ENCODE measurements at places on chromosomes 16 and 17.

DNA sequence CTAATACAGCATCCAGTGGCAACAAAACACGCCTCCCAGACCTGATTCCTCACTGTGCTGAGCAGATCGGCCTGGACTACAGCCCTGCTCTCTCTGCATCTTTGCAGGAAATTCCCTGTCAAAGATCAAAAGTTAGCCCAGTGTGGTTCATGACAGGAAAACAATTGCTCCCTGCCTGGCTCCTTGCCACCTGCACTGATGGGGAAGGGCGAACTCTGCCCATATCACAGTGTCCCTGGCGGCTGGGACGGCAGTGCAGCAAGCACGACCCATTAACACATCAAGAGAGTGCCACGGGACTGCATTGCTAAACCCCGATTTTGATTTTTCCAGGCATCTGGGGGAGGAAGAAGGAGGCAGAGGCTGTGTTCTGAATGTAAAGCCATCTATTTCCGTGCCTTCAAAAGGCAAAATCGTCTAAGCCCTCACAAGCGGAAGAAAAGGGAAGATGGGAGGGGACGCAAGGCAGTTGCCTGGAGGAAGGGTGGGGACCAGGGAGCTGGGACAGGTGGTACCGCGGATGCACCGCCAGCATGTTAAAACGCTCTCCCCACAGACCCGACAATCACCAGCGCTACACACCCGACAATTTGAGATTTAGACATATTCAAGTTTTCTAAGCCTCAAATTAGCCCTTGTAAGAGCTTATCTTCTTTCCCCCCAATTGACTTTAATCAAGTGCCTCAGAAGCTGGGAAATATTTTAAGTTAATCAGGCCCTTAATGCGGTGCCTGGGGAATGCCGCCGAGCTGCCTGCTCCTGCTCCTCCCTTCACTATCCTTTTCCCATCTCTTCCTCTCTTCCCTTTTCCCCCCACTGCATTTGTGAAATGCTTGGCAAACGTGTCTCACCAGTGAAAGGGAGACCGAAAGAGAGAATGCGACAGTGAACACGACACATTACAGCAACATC, 238.8 kb upstream of the CDH5 start:
- no peak for DNase-seq

DNA sequence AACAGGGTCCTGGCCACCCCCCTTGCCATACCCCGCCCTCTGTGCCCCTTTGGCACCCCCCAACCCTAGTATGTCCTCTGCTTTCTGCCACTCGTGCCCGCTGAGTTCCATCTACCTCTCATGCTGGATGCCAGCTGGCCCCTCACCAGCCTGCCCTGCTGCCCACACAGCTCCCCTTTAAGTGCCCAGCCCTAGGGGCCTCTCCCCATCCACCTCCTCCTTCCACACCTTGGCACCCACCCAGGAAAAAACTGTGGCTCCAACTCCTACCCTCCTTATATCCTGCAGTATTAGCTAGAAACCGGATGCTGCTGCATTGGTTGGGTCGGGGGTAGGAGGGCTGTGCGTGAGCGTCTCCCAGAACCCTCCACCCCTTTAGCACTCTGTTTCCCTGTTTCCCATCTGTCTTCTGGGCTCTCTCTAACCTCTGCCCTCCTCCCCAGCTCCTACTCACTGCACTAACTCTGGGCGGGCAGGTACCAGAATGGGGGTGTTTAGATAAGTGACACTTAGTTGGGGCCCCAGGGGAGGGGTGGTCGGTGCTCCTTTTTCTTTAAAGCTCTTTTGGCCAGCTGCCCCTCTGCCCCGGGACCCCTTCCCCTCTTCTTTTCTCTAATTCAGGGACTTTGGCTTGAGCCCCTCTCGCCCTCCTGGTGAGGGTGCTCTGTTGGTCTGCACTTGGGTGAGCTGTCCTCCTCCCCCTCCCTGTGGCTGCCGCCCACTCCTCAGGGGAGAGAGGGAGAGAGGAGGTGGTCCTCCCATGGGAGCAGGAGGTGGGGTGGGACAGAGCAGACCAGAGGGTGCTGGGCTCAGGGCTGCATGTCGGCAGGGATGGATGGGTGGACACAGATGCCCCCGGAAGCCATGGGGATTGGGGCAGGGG, 9.9 kb downstream of the NR1D1 start:
- no peak for DNase-seq

DNA sequence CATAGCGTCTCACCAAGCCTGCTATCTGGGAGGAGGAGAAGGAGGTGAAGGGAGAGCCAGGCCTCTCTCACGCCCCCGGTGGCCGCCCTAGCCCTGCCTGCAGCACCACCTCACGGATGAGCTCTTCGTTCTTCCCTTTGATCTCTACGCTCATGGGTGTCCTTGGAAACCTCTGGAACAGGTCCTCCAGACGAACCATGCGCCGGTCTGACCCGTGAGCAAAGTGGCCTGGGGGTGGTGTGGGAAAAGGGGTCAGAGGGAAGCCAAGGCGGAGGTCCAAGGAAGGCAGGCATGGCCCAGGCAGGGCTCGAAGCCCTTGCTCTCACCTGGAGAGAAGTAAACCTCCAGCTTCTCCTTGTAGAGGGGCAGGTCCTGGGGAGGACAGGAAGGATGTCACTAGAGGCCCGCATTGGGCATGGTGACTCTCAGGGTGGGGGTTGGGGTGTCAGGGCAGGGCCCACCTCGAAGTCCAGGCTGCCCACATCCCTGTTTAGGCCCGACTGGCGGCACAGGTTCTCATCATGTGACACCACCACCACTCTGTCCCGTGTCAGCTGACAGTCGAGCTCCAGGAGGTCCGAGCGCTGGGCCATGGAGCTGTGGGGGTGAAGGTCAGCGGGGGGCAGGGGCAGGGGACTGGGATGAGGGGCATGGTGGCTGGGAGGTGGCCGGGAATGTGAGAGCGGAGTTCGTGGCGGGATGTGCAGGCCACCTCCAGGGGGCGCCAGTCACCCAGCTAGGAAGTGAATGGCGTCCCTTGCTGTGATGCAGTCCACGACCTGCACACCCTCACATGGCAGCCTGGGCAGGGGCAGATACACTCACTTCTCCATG, 923 bp downstream of the GDPD3 start:
- peak; percentile 65 for DNase-seq

- DNase-seq: no peak
Observed at GRCh38 chr16:74249846-74250245, 46.8 kb upstream of the PSMD7 start.

DNA sequence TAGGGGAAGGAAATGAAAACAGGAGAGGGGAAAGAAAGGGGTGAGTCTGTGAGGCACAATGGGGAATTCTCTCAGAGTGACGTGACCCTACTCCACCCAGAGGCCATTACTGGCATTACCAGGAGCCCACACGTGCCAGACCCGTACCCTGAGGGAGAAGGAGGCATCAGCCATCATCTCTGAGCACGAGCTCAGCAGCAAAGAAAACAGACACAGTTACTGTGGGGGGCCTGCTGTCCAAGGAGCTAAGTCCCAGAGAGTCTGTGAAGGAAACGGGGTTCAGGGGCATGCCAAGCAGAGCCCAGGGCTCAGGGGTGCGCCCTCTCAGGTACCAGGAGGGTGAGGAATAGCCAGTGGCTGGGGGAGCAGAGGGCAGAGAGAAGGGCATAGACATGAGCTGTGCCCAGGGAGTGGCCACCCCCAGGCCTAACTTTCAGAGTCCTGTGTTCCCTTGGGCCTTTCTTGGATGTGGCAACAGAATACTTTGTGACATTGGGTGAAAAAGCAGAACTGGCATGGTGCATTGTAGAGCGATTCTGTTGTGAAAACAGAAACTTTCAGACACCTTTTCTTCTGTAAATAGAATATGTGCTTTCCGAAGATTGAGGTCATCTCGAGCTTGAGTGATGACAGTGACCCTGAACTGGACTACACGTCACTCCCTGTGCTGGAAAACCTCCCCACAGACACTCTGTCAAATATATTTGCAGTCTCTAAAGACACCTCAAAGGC, 11.3 kb downstream of the TAF1C start:
- peak; percentile 74 for DNase-seq

- no peak for DNase-seq
Observed at GRCh38 chr17:50625032-50625871, 9.4 kb upstream of the ABCC3 start.

DNA sequence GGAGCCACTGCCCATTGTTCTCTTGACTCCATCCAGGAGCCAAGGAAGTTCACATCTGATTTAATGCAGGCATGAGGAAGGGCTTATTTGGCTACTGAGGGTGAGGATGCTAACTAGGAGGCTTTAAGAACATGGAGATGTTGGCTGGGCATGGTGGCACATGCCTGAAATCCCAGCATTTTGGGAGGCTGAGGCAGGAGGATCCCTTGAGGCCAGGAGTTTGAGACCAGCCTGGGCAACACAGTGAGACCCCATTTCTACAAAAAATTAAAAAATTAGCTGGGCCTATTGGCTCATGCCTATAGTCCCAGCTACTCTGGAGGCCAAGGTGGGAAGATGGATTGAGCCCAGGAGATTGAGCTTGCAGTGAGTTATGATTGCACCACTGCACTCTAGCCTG, 116.5 kb downstream of the RAP1GAP2 start:
- DNase-seq: no peak

- DNase-seq: no peak
Observed at GRCh38 chr17:64940055-64940454, 20.8 kb upstream of the LRRC37A3 start.

DNA sequence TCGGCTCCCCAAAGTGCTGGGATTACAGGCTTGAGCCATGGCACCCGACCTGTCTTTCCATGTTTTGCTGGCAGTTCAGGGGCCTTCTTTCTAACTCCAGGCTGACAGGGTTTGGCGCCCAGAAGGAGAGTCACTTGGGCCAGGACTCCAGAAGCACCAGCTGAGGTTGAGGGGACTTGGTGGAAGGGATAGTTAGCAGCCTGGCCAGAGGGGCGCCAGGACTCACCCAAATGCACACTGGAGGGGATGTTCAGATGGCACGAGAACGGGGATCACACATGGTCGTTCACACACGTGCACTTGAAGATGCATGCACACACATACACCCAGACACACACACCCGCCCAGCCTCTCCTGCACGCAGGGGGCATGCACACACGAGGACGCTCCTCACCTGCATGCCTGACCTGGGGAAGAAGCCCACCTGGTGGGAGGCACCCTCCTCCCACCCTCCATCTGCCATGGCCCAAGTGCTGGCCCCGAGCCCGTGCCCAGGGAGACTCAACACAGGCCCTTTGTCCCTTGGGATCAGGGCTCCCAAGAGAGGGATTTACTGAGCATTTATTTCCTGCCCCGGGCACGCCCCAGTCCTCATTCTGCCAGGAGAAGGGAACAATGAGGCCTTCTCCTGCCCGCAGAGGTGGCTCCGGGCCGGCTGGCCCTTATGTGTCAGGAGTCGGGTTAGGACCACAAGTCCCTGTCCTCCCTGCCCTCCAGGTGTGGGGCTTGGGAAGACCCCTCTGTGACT, 2.3 kb upstream of the PRSS21 start:
- no peak for DNase-seq

- no peak for DNase-seq
Observed at GRCh38 chr17:2102931-2103809, 48.3 kb downstream of the HIC1 start.

GRCh38 chr16:67349172-67349571, 22.6 kb downstream of the LRRC36 start:
- peak; percentile 87 for DNase-seq

DNA sequence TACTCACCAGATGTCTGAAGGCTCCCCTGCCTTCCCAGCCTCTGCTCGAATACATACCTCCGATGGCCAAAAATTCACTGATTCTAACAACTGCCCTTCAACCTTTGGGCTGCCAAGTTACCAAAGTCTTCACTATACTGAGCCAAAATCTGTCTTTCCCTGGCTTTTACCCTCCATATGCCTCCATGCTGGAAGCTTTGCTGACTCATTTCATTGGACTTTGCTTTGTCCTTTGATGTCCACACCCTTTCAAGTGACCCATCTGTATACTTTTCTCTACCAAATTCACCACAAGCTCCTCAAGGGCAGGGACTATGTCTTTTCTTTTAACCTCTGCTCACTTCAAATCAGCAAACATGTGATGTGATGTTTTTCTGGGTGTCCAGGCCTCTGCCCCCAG, 21.0 kb upstream of the MTMR4 start:
- DNase-seq: no peak

DNA sequence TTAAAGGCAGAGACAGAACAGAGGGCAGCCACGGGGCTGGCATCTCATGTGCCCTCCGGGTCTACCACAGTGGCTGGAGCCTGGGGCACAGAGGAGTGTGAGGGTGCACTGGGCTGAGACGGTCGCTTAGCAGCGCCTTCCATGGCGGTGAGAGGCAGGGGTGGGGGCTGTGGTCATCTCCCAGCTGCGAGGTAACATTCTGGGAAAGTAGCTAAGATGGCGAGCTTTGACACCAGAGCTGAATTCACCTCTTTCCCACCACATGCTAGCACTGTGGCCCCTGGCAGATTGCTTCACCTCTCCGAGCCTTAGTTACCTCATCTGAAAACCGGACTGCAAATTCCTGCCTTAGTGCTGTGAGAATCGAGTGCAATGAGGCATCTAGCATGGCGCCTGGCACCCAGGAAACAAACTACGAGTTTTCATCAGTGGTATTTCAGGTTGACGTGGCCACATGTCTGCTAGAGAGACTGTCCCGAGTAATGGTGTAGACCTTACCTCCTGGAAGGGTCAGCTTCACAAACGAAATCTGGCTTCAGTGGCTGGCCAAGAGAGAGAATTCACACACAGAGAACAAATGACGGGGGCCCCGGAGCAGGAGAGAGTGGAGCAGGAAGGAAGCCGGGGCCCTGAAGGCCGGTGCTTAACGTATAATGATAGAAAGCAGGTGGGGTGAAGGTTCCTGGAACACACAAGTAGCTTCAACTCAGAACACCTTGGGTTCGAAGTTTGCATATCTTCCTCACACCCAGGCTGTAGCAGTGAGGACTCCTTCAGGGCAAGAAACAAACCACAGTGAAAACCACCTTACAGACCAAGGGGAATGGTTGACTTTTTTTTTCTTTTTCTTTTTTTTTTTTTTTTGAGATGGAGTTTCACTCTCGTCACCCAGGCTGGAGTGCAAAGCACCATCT, 63.9 kb upstream of the RPH3AL start:
- DNase-seq: peak; percentile 36

DNA sequence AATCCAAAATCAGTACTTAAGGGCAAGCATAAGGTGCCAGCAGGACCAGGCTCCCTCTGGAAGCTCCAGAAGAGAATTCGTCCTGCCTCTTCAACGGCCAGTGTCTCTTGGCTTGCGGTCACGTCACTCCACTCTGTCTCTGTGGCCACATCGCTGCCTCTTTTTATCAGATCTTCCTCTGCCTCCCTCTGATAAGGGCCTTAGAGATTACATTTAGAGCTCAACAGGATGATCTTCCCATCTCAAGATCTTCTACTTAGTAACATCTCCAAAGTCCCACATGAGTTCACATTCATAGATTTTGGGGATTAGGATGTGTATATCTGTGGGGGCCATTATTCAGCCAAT, 16.9 kb downstream of the MPG start:
- peak; percentile 55 for DNase-seq

- DNase-seq: peak; percentile 16
Observed at GRCh38 chr16:7313170-7313569, 19.5 kb upstream of the RBFOX1 start.

DNA sequence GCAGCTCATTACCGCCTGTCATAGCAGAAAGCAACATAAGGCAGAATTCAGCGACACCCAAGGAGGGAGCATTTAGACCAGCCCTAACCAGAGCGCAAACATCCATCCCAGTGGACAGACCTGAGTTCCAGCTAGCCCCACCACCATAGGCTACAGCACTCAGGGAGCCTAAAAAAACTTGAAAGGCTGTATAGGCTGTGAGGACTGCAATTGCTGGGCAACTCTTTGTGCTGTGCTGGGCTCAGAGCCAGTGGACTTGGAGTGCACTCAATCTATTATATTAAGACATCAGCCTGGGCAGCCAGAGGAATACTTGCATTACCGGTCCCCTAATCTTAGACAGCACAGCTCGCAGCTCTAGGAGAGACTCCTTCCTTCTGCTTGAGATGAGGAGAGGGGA, 207.3 kb downstream of the KIF2B start:
- DNase-seq: no peak
